ENCODE measurements at places on chromosomes 5 and 9.
A peak's percentile ranks its signal among the peaks of the same experiment; 100 is the strongest.

- DNase-seq, result no peak
Measured at GRCh38 chr5:135170500-135170899, 136.5 kb upstream of the PITX1 start.

GRCh38 chr5:15598294-15598902 lies 98.4 kb downstream of the FBXL7 start:
- no peak for DNase-seq

GRCh38 chr5:38678076-38678475 lies 121.6 kb upstream of the LIFR start:
- no peak for DNase-seq

- no peak for DNase-seq
Measured at GRCh38 chr5:142686210-142686734, 382 bp upstream of the FGF1 start.

- no peak for DNase-seq
Measured at GRCh38 chr5:95283761-95284571, 928 bp downstream of the MCTP1 start.

GRCh38 chr9:121268851-121269641 lies 1.1 kb downstream of the GSN start:
- DNase-seq, result no peak

GRCh38 chr9:21559402-21560280 lies 77.5 kb upstream of the IFNE start:
- DNase-seq, result peak; percentile 82

DNA sequence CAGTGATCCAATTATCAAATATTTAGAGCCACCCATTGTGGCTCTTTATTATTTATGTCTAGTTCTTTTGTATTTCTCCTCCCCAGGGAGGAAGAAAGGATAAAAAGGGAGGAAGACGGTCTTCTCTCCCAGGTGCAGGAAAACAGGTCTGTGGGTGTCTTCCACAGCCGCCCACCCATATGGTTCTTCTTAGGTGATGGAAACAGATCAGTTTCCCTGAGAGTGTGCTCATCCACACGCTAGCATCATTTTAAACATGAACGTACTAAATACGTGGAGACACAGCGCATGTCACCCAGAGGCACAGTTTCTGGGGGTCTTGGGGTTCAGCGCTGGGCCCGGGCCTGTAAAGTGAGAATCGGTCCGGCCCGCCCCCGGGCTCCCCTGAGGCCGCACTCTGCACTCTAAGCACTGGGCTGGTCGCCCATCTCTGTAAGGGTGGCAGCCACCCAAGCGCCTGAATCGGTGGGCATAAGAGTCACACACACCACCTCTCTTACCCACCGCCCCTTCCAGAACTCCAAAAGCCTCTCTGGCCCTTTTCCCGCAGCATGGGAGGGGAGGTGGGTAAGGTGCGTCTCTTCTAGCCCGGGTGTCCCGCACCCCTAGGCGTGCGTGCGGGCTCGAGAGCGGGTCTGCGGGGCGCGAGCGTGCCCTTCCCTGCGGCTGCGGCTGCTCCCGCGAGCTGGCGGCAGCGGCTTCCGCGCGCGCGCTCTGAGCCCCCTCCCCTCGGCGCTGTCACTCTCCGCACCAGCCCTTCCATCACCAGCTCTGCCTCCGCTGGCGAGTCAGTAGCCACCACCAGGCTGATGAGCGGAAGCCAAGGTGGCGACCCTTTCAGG lies 1.3 kb downstream of the PTCH1 start:
- DNase-seq, result no peak

DNA sequence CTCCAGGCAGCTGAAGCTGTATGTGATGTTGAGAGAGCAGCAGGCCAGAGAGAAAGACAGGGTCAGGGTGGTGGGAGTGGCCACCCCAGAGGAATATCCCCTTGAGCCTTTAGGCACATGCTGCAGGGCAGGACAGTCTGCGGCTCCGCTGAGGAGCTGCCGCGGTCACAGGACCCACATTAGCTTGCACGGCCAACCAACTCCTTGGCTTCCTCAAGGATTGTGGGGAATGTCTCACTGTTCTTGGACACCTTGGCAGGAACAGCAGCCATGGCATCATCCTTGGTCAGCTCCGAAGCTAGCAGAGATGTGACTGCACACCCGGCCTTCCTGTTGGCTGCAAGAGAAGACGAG lies 27.8 kb downstream of the PCDHGC5 start:
- no peak for DNase-seq

DNA sequence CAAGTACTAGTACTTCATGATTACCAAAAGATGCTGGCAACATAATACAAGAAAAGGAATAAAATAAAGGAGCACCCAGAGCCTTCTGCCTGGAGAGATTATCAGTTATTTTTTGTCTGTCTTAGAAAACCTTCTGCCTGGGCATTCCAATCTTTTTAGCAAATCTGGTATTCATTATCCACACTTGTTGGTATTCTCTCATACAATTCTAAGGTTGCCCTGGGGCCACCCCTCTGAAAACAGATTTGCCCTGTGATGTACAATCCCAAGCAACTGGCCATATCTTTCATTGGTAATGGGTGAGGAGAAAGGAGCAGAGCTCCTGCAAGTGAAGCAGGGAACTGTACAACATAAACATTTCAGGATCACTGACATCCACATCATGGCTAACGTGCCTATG lies 47.8 kb downstream of the WDR41 start:
- DNase-seq, result no peak

- no peak for DNase-seq
Measured at GRCh38 chr9:124496075-124496449, 11.1 kb downstream of the NR5A1 start.

- DNase-seq, result no peak
Measured at GRCh38 chr9:86330186-86330585, 24.0 kb downstream of the TUT7 start.

GRCh38 chr9:87336914-87337333 lies 160.7 kb upstream of the DAPK1 start:
- DNase-seq, result no peak

- no peak for DNase-seq
Measured at GRCh38 chr5:57665146-57665936, 182.7 kb upstream of the ACTBL2 start.

- no peak for DNase-seq
Measured at GRCh38 chr9:135359764-135360163, 119.8 kb upstream of the PPP1R26 start.

GRCh38 chr5:11197726-11198125 lies 436.7 kb upstream of the DAP start:
- DNase-seq, result no peak

DNA sequence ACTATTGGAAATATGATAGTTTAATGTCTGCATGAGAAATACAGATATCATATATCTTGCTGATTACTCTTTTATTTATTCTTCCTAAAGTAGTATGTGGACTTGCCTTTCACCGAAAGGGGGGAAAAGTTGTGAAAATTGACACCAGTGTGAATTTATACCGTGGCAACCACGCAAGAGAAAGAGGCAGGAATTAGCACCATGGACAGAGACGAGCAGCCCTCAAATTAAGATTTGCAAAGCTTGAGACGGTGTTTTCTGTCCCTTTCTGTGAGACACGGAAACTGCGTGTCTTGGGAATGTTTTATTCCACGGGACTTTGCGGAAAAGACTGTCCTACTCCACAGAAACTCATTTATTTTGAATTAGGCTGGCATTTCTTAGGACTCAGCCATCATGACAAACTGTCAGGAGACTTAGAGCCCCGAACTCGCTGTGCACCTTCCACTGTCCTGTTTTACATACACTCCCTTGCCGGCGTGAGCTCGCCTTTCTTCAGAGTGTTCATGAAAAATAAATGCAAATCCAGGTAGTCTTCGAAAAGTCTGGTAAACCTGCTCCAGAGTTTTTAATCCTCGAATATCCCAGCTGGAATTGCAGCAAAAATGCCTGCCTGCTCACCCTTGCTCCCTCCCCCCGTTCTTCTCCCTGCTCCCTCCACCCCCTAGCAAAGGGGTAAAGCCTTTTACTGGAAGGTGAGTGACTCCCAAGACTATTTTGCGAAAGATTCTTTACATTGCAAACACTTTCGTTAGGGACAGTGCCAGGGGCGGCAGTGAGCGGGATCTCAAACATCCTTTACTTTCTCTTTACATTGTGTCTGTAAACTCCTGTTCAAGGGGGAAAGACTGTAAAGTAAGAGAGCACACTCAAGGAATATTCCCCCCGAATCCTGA lies 3.8 kb upstream of the ELAVL2 start:
- DNase-seq, result no peak

- DNase-seq, result no peak
Measured at GRCh38 chr9:849431-849830, 7.9 kb downstream of the DMRT1 start.

DNA sequence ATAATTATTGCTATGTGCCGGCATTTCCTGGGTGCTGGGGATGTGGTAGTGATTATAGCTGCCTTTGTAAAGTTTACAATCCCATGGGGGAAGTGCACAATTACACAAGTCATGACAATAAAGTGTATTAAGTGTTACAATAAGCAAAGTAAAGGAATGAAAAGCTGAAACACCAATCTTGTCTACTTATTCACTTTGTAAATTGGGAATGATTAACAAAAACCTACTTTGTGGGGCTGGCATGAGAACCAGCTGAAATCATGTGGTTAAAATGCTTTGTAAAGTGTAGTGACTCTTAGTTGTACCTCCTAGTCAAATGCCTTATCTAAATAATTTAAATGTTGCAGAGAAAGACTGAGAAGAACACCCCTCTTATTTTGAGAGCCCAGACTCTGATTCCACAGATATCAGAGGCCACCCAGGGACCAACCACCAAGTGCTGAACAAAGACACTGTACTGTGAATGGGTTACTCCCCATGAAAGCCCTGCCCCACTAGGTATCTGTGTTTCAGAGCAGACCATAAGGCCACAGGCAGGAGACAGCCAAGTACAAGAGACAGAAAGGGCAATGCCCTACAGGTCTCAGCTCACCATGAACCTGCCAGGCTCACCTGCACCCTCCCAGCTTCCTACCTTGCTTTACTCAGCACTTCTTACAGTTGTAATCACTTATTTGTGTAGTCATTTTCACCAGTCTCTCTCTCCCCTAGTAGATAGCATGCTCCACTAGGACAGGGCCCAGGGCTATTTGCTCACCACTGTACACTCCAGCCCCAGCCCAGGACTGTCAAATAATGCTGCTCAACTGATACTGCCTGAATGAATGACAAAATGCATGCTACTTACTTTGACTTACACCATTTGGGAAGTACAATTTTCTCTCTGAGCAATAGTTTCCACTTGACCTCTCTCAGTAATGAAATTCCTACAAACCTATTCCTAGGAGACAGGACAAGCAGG lies 101.6 kb upstream of the APC start:
- DNase-seq, result no peak

- no peak for DNase-seq
Measured at GRCh38 chr5:154756868-154757813, 2.0 kb downstream of the LARP1 start.

DNA sequence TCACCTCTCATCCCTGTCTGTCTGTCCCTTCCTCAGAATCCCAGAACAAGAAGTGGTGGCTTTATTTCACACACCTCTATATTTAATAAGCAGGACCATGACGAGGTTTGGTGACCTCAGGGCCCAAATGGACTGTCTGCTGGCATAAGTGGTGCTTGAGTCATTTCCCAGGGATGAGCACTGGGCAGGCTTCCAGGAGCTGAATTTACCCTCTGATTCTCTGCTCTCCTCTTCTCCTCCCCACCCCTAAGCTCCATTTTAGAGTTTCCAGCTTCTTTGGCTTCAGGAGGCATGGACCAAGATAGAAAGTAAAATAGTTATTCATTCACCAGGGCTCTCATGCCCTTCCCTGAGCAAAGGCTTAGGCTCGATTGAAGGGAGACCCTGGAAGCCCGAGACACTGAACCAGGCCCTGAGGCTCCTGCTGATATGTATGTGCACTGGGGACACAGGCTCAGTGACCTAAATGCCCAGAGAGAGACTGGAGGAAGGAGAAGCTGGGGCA lies 69.1 kb downstream of the PPARGC1B start:
- DNase-seq, result no peak

DNA sequence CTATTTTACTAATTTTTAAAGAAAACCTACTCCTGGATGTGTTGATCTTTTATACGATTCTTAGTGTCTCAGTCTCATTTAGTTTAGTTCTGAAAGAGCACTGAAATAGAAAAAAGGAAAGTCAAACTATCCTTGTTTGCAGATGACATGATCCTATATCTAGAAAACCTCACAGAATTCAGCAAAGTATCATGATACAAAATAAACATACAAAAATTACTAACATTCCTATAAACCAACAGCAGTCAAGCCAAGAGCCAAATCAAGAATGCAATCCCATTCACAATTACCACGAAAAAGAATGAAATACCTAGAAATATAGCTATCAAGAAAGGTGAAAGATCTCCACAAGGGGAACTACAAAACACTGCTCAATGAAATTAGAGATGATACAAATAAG lies 225.8 kb upstream of the CDH18 start:
- DNase-seq, result no peak

DNA sequence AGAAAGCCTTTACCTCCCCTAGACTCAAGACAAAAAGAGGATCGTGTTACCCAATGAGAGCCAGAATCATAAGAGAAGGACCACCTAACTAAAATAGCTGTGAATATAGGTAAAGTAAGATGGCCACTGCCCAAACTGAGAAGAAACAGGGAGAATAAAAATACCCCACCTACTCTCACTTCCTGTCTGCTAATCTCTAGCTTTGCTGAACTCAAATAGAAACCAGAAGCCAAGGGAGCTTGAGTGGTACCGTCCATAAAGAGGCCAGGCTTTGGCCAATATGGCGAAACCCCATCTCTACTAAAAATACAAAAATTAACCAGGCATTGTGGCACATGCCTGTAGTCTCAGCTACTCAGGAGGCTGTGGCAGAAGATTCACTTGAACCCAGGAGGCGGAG lies 123.0 kb upstream of the FST start:
- DNase-seq, result no peak

DNA sequence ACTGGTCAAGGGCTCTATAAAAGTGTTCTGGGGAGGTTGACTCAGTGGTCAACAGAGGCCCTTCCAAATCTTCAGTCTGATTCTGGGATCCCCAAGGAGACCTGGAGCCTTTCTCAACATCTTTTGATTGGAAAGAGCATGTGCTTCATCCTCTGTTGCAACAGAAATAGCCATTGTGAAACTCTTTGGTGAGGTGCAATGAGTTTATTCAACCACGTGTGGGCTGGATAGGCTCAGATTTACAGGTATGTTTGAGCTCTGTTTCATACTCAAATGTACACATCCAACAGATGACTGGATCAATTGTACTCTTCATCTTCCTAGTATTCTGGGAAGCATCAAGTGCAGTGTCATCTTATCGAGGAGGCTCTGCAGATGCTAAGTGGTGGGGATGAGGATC lies 60.5 kb downstream of the CTSL start:
- no peak for DNase-seq

DNA sequence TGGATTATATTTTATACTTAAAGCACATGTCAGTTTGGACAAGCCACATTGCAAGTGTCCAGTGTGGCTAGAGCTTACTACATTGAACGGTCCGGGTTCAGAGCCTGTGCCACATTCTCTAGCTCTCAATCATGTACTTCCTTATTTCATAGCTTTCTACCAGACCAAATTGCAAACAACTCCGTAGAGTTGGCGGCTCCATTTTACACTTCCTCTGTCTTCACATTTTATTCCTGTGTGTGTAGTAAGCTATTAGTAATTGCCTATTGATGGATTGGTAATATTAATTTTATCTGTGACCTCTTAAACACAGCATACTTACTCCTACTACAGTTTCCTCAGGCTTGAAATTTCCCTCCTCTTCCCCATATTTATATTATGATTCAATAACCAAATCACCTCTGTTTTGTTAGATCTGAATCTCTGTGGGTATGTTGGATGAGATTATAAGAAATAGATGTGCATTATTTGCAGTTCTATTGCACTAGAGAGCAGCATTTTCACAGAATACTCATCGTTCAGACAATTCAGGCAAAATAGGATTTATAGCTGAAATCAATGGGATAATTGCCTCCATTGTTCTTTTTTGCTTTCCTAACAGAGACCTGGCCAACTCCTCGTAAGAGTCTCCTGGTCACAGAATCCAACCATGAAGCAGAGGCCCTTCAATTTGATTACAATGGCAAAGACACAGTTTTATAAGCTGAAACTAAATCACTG lies 29.0 kb upstream of the C9orf72 start:
- DNase-seq, result no peak
